Pericardium fibroblast (primary cell): ENCODE measurements at places on chromosomes 16 and 17. TPM values are rescaled to one million over a fixed set of nuclear protein-coding genes. Genes with fewer than 3 reads are reported as not detected.

Gene NT5M
- total RNA-seq, result 2.5 and 4.8 TPM in 2 replicates

Gene MT4
- total RNA-seq, result not detected in 2 replicates

Gene METRN
- 119 and 164 TPM in 2 replicates for total RNA-seq

Gene CRYM
- not detected in 2 replicates for total RNA-seq

Gene GRIN2A
- total RNA-seq, result not detected in 2 replicates

Gene CBFA2T3
- total RNA-seq, result not detected in 2 replicates

Gene KRTAP4-6
- total RNA-seq, result not detected in 2 replicates

Gene TBC1D3B
- total RNA-seq, result not detected in 2 replicates

Gene LRRC75A
- total RNA-seq, result 0.94 and 3.3 TPM in 2 replicates

Gene PDILT
- not detected in 2 replicates for total RNA-seq

Gene KRT33A
- total RNA-seq, result not detected in 2 replicates

Gene SP2
- total RNA-seq, result 1.9 and 8.1 TPM in 2 replicates

Gene PLA2G10
- total RNA-seq, result not detected in 2 replicates

Gene FOXN1
- total RNA-seq, result 0.12 TPM in 1 of 2 replicates, not detected in the other

Gene MT1F
- total RNA-seq, result 2.0 TPM in 1 of 2 replicates, not detected in the other

Gene ATP1B2
- total RNA-seq, result 0.93 TPM in 1 of 2 replicates, not detected in the other

Gene KCNJ18
- total RNA-seq, result not detected in 2 replicates

Gene PRR29
- total RNA-seq, result 0.82 and 3.8 TPM in 2 replicates

Gene MMP25
- total RNA-seq, result under 0.01 TPM in 1 of 2 replicates, not detected in the other

Gene CD300H
- total RNA-seq, result not detected in 2 replicates

Gene PPP1R27
- total RNA-seq, result not detected in 2 replicates

Gene ZKSCAN2
- 3.3 and 5.0 TPM in 2 replicates for total RNA-seq

Gene NLRC3
- not detected in 2 replicates for total RNA-seq

Gene HYDIN
- total RNA-seq, result 3.1 TPM in 1 of 2 replicates, not detected in the other

Gene ABCA5
- 6.7 and 9.1 TPM in 2 replicates for total RNA-seq

Gene HAGHL
- 5.5 and 13.9 TPM in 2 replicates for total RNA-seq

Gene TP53TG3C
- total RNA-seq, result not detected in 2 replicates

Gene AOC3
- total RNA-seq, result 2.3 and 2.6 TPM in 2 replicates

Gene CHD9
- total RNA-seq, result 35.4 and 47.4 TPM in 2 replicates

Gene ZPBP2
- not detected in 2 replicates for total RNA-seq

Gene HBZ
- not detected in 2 replicates for total RNA-seq

Gene CDC6
- 0.93 and 1.3 TPM in 2 replicates for total RNA-seq
